ENCODE measurements at places on chromosomes 6 and 20.

DNA sequence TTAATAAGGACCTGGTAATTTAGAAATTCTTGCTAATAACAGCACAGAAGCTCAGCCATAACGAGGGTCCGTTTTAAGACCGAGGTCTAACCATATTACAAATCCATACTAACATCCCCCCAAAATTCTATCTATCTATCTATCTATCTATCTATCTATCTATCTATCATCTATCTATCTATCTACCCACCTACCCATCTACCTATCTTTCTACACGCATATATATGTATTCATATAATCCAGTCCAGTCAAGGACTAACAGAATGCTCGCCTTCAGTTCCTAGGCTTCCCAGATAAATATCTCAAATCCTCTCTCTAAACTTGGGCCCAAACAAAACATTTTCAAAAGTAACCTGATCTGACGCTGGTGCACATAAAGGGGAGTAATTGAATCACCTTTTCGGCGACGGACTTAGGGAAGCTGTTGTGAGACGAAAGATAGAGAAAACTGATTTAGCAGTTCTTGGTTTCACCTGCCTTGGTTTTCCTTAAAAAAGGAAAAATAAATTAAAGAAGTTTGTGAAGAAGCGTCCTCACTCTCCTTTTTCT is 14.5 kb downstream of the HMGN4 start:
- DNase-seq, result no peak

DNA sequence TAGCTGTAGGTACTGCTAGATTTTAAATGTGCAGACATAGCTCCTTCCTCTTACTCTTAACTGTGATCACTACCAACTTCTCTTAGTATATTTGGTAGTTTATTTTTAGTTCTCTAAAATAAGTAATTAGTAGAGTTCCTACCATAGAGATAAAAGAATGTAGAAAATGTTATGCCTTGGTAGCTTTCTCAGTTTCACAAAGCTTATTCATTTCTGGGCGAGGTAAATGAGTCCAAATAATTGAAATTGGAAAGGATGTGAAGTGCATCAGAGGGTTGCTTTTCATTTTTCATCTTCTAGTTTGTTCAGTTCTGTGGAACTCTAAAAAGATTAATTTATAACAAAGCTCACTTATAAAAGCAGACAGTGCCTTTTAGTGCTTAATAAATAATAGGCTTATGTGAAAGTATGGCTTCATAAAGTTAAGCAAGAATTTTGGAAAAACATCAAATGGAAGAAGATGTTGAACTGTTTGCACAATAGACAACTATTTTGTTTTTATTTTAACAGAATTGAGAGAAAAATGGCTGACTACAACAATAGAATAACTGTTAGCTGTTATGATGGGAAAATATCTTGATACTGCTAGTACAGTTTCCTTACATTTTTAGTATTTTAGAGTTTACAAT is 303.7 kb downstream of the UTRN start:
- DNase-seq, result no peak

DNA sequence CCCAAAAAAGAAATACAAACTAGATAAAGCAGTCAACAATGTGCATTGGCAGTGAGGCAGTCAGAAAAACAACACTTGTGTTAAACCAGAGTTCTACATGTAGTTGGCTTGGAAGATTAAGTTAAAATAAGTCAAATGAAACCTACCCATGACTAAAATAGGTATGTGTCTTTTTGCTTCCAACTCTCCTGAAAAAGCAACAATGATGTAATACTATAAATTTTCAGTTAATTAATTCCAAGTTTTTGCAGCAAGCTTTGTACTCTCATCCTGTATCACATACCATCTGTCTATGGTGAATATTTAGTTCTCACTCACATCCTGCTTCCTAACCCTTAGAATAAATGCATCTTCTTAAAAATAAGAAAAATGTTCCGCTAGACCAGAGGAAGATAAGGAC is 261.5 kb downstream of the KIF16B start:
- DNase-seq, result no peak

- peak; percentile 99 for DNase-seq
Measured at GRCh38 chr20:44210406-44211176, at the start of gene OSER1. TSS of gene OSER1 (minus strand) at chr20:44210771. CDS start at chr20:44206957, 3,814 bp downstream.

DNA sequence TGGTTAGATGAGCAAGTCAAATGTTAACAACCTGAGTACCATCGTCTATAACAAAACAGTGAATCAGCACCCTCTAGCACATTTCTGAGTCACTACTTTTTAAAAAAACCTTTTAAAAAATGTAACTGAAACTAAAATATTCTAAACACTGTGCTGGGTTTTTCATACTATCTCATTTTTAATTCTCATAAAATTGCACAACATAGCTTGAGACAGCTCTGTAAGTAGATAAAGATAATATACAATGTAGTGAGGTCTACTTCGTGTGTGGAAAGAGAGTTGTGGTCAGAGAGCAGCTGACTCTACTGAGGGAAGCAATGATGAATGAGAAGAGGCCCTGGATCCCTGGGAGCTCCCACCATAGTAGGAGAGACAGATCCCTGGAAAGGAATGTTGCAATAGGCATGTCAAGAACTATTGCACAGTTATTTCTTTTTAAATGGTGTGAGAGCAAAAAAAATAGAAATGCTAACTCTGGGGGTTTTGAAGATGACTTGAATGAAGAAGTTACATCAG is 13.6 kb upstream of the CALHM6 start:
- no peak for DNase-seq

- DNase-seq, result no peak
Measured at GRCh38 chr6:168782187-168782751, 341.3 kb downstream of the SMOC2 start.

- no peak for DNase-seq
Measured at GRCh38 chr6:107128175-107128574, 12.9 kb upstream of the BEND3 start.

- no peak for DNase-seq
Measured at GRCh38 chr20:64107736-64108457, 532 bp upstream of the NPBWR2 start.

- no peak for DNase-seq
Measured at GRCh38 chr20:25490656-25491445, 83.4 kb downstream of the GINS1 start.

- no peak for DNase-seq
Measured at GRCh38 chr20:45461225-45461624, 8.3 kb upstream of the WFDC2 start.

DNA sequence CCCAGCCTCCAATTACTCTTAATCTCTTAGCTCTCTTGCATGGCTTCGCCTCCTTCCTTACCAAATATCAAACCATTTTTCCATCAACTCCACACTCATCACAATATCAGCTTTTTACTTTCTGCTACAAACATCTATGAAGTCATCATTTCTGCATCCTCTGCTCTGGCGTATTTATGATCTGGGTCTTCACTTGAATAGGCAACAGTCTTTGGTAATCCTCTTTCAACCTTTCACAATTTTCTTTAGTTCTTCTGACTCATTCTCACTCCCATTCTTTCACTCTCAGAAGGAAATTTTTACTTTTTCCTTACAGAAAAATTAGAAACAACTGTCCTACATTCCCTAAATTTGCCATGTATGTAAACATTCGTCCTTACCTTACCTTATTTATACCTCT is 522.4 kb downstream of the HDGFL1 start:
- DNase-seq, result no peak

DNA sequence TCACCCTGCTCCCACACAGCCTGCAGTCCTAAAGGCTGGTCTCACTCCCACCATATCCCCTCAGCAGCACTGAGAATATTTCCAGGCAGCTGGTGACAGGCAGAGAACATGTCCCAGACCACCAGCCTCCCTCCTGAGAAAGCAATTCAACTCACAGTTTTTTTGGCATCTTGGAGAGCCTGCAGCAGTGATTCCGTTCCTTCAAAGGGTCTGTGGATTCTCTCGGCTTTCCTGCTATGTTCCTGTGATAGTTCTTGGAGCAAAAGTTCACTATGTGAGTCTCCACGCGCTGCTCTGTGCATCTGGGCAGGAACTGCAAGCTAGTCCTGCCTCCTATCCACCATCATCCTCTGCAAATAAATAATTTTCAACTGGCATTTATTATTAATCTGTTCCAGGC is 448.3 kb upstream of the HSF2 start:
- no peak for DNase-seq

DNA sequence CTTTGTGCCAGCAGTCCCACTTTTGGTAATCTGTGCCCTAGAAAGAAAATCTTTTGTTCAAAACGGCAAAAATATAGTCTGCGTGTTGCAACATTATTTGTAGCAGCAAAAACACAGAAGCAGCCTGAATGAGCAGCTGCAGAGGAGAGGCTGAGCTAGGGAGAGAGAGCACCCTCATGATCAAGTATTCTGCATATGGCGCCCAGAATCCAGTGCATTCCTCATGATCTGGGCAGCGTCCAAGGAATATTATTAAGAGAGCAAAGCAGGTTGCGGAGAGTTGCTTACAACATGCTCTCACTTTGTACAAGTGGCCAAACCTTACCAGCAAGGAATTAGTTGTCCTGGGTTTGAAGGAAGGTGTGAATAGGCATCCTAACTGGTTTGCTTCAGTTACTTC is 25.9 kb downstream of the KIZ start:
- DNase-seq, result no peak

- no peak for DNase-seq
Measured at GRCh38 chr6:121652223-121652622, 216.8 kb downstream of the GJA1 start.

- peak; percentile 24 for DNase-seq
Measured at GRCh38 chr6:51934098-51934497, 153.3 kb downstream of the PKHD1 start.

DNA sequence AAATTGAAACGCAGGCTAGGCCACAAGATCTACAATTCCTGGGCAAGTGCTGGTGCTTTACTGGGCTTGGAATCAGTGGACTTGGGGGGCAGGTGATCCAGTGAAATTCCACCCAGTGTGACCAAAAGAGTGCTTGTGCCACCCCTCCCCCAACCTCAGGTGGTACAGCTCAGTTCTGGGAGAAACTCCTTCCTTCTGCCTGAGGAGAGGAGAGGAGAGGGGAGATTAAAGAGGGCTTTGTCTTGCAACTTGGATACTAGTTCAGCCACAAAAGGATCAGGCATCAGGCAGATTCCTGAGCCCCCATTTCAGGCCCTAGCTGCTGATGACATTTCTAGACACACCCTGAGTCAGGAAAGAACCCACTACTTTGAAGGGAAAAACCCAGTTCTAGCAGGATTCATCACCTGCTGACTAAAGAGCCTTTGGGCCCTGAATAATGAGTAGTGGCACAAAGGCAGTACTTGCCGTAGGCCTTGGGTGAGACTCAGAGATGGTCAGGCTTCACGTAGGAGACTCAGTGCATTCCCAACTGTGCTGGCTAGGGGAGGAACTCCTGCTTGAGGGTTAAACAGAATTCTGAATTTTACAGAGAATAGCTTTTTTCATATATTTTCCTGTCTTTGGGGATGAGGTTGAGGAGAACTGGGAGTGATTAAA is 446.7 kb downstream of the BMP2 start:
- no peak for DNase-seq

- DNase-seq, result no peak
Measured at GRCh38 chr20:50885781-50886180, 45.5 kb downstream of the ADNP start.

GRCh38 chr20:56995635-56996075 is 270.8 kb downstream of the BMP7 start:
- peak; percentile 23 for DNase-seq

DNA sequence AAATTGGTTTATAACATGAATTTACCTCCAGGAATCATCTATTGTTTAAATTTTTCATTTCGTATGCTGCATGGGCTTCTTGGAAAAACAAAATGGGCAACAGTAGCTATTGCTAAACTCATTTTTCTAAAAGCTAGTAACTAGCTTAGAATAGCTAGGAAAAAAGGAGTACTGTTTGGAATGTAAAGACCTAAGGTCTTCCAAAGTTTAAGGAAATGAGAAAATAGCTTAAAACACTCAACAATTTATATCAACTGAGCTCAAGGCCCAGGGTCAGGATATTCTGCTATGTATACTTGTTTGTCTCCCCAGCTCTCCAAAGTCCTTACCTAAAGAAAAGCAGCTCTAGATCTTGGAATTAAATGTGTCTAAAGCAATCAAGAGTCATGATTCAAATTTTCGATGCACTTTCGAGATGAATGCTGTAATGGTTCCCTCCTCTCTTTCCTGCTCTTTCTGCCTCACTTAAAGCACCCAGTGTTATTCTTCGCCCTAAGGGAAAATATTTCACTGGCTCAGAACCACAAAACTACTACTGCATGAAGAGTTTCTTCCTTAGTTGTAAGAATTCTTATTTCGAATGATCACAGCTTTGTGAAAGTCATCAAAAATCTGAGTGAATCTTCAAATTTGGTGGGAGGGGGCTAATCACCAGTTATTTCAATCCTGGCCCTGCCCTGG is 41.6 kb downstream of the LYRM4 start:
- DNase-seq, result no peak

DNA sequence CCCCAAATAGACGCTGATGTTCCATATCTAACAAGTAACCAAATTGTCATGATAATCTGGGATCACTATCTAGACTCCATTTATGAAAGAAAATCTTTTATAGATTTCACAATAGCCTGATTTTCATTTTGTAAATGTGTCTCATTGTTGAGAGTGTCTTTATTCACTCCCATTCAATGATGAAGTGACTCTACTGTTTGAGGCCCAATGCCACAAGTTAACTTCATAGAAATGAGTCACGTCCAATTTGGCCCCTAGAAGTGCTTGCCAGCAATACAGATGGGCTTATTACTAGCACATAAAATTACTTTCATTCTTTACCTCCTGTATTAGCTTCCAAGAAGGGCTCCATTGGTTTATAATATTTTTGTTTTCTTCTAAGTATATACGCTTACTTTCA is 6.3 kb downstream of the IPCEF1 start:
- no peak for DNase-seq

DNA sequence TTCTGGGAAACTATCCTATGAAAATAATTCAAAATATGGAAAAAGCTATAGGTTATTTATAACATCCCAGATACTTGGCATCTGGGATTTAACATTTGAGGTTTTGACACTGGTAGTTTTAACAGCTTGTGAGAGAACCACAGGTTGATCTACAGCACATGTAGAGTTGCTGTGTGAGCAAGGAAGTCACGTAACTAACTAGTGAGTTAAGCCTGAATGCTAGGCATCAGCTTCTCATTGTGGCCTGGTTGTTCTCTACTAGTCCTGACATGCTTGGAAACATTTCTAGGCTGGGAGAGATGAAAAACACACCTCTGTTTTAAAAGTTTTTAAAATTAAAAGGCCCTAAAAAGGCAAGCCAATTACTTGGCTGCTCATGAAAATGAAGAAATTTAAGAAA is 28.2 kb downstream of the ESF1 start:
- no peak for DNase-seq

DNA sequence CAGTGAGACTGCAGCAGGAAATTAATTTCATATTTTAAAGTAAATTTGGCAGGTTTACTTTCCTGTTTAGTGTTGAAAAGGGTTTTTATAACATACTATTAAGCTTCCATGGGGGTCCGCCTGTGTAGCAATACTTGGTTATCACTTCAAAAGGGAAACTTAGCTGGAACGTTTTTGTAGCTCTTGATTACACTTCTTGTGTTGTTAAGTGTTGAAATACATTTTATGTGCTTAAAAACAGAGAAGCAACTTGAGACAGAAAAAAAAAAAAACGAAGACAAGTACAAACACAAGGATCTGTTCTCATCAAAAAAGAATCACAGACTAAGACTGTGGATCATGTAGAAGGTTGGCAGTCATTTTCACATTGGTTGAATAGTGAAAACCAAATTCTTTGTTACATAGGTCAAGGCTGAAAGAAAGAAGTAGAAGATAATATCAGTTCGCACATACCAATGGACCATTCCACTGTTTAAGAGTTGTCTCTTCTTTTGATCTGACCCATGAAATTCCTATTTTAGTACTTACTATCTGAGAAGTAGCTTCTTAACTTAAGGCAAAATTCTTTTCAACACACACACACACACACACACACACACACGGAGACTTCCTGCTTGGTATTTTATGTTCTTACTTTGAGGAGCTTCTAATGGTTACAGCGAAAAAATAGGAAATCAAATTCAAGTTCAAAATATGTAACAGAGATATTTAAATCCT is 113.9 kb upstream of the SLC35B3 start:
- DNase-seq, result no peak

Data from HepG2 (cell line).